CD4-positive, alpha-beta T cell treated with Interleukin-6 at 100 ng/mL for 8 hours (primary cell): ENCODE measurements at places on chromosomes 16 and 17.

DNA sequence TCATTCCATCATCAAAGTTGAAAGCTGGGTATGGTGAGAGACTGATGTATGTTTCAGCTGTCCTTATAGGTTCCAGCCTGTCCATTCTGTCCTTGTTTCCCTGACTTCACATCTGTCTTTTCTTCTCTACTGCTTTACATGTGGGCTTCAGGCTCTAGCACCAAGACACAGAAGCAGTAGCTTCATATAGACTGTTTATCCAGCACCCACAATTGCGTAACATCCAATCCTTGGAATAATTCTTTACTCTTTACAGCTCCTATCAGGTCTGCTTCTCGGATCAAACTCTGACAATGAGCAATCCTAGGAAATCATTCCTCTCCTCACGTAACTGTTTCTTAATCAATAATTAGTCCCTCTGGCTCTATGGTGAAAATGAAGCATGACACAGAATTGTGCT is 158.9 kb downstream of the CA10 start:
- no peak for DNase-seq

DNA sequence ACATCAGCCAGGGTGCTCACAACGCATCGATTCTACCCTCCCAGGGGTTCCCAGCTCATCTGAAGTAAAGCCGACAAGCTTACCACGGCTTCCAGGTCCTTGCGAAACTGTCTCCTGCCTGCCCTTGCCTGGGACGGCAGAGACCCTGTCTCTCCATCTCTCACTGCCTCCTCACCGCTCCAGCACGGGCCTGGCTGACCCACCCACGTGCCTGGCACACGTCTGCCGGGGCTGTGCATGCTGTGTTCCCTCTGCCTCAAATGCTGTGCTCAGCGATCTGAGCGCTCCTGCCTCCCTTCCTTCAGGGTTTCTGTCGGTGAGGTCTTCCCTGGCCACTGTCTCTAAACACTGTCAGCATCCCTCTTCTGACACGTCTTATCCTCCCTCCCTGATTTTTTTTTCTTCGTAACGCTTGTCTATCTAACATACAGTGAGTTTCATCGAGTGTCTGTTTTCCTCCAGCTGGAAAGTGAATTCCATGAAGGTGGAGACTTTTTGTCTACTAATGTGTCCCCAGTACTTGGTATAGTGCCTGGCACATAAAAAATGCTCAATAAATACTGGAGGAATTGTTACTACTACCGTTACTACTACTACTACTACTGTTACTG is 208.4 kb downstream of the IRF8 start:
- DNase-seq = no peak

DNA sequence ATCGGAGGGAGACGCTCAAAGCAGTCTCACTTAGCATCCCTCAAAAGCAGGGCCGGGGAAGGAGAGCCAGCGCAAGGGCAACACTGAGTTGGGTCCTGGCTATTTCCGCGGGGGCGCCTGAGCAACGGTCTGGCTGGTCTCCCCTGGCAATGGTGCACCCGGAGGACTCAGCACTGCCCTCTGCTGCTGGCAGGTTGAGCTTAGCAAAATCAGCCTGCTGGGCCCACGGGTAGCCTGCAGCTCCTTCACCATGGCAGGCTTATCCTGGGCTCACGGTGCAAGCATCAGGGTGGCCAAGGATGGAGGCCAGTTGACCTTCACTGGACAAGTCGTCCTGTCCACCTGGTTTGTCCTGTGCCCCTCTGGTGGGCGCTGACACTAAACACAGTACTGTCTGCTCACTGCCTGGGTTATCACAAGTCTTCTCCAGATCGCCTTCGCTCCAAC is 14.4 kb upstream of the ALDH3A1 start:
- peak; percentile 19 for DNase-seq

GRCh38 chr16:9002042-9002441 is 38.3 kb upstream of the USP7 start:
- DNase-seq = no peak

DNA sequence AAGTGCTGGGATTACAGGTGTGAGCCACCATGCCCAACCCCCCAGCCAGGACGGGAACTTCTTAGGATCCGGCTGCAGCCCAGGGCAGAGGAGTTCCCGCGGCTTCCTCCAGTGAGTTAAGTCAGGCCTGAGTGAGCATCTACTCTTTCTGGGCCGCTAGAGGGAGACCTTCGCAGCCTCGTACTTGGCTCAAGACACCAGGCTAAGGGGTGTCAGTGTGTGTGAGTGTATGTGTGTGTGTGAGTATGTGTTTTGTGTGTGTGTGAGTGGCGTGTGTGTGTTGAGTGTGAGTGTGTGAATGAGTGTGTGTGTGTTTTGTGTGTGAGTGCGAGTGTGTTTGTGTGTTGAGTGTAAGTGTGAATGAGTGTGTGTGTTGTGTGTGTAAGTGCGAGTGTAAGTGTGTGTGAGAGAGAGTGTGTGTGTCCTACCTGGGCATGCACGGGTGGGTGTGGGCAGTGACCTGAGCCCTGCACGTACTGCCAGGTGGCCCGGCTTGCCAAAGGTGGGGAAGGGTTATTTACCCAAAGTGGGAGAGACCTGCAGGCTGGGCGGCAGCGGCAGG is 58.5 kb downstream of the TMEM235 start:
- peak; percentile 84 for DNase-seq

- DNase-seq = no peak
Observed at GRCh38 chr17:33945646-33946546, 309.2 kb upstream of the CCL2 start.

GRCh38 chr17:61010661-61011170 is 333.1 kb downstream of the BCAS3 start:
- no peak for DNase-seq

DNA sequence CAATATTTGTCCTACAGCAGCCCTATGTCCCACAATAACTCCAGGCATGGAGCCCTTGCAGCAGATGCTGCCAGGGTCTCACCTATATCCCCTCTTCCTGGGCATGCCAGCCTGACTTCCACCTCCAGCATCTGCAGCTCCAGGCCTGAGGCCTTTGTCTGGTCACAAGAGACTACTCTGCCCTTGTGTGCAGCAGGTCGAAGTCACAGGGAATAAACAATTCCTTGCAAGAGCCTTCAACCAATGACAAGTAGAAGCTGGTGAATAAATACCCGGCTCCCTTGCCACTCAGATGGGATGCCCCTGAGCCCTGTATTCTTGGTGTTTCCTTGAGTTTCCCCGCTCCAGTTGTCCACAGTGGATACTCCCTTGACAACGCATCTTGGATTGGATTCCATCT is 23.0 kb downstream of the CES1 start:
- DNase-seq = no peak

- no peak for DNase-seq
Observed at GRCh38 chr17:41433586-41433985, 7.2 kb downstream of the KRT38 start.

GRCh38 chr16:73347500-73348375 is 299.8 kb upstream of the ZFHX3 start:
- DNase-seq = no peak

- DNase-seq = peak; percentile 69
Observed at GRCh38 chr17:76772842-76773525, 35.1 kb downstream of the MFSD11 start.

- DNase-seq = no peak
Observed at GRCh38 chr17:50426472-50426782, 409 bp downstream of the ACSF2 start.

- DNase-seq = no peak
Observed at GRCh38 chr17:32266051-32266388, 388 bp downstream of the RHBDL3 start.

- peak; percentile 77 for DNase-seq
Observed at GRCh38 chr17:81394921-81395599, at the start of gene BAHCC1. Gene BAHCC1 (plus strand): TSS chr17:81395457. CDS start chr17:81399740, 4,283 bp downstream.

- DNase-seq = no peak
Observed at GRCh38 chr17:47654991-47655390, 5.3 kb downstream of the KPNB1 start.
